ENCODE measurements at places on chromosomes 11 and 22.

DNA sequence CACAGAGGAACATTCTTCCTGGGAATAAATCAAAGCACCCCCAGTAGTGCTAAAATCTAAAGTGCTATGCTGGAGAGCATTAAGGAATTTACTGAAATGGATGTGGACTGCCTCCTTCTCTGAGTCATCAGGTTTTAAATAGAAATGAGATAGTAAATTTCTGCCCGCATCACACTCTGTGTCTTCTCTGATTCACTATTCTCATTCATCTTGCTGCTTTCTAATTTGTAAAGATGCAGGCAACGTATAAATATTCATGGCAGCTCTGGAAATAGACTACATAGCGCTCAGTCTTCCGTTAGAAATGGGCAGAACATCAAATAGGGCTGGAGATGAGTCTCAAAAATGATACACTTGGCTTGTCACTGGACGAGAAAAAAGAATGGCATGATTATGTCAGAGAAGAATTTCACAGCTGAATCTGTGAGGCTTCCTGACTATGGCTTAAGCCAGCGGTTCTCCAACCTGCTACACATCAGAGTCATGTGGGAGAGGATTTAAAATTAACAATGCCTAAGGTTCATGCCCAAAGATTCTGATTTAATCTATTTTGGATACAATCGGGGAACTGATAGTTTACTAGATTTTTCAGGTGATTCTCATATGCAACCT lies 178.2 kb downstream of the LRRC4C start:
- no peak for DNase-seq

- DNase-seq, result no peak
Observed at GRCh38 chr22:27348634-27349033, 452.9 kb downstream of the MN1 start.

GRCh38 chr11:68127714-68128681 lies 6.8 kb upstream of the CHKA start:
- peak; percentile 93 for DNase-seq

DNA sequence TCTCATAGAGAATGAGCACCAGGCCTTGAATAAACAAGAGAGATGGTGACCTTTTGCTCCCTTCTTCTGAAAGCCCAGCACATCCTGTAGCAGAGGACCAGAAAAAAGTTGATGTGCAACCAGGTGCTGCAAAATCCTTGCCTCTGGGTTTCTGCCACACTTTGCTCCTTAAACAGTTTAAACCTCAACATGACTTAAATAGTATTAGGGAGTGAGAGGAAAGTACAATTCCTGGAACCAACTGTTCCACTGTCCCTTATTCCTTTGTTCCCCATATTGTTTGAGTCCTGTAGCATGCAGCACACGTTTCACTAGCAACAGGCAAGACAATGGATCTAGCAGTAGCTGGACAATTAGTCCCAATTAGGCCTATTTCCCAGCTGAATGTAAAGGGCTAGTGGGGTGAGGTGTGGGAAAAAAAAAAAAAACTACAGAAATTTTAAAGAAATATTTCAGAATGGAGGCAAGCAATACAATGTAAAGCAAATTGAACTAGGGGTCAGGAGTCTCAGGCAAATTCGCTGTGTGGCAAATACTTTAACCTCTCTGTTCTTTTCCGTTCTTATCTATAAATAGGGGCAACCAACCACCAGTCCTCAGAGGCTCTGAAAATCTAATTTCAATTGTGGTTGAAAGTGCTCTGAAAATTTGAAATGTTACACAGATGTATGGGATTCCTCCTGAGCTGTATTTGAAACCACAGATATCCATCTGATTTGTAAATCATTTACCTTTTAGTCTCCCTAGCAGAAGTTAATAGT lies 6.6 kb downstream of the MPPED2 start:
- DNase-seq, result no peak

- DNase-seq, result no peak
Observed at GRCh38 chr11:124801014-124801413, 808 bp upstream of the MSANTD2 start.

- no peak for DNase-seq
Observed at GRCh38 chr22:26985931-26986782, 328.8 kb downstream of the MIAT start.

- DNase-seq, result no peak
Observed at GRCh38 chr11:95711945-95712221, 77.7 kb downstream of the FAM76B start.

- no peak for DNase-seq
Observed at GRCh38 chr11:106088896-106089295, 11.4 kb downstream of the AASDHPPT start.

GRCh38 chr22:46533070-46533833 lies 4.2 kb downstream of the CELSR1 start:
- no peak for DNase-seq

- DNase-seq, result no peak
Observed at GRCh38 chr22:50326225-50326955, 422 bp downstream of the DENND6B start.

- no peak for DNase-seq
Observed at GRCh38 chr22:45585437-45585755, 82.7 kb downstream of the FBLN1 start.

- DNase-seq, result no peak
Observed at GRCh38 chr11:3933165-3933628, 77.7 kb downstream of the STIM1 start.

GRCh38 chr22:47066616-47066905 lies 304.1 kb downstream of the TBC1D22A start:
- DNase-seq, result no peak

- DNase-seq, result no peak
Observed at GRCh38 chr11:78783846-78784245, 209.2 kb upstream of the NARS2 start.

DNA sequence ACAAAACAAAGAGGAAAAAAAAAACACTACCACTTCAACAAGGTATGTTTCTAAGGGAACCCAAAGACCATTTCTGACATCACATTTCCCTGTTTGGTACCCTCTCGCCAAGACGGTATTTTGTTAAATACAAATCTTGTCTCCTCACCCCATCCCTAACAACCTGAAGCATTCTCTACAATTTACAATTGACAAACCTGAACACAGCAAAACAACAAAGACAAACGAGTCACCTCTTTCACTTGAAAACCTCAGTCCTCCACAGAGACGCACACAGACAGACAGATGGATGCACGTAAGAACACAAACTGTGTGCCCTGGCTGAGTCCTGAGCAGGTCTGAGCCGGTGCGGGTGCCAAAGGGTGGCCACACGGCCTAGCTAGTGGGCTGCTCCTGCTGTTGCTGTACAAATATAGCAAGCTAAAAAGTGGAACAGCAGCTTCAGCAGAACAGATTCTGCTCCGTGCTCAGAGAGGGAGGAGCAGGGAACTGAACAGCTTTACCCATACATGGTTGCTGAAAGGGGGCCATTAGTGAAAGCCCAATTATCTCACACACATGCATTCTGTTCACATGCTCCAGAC lies 28.5 kb downstream of the CELF1 start:
- DNase-seq, result no peak

DNA sequence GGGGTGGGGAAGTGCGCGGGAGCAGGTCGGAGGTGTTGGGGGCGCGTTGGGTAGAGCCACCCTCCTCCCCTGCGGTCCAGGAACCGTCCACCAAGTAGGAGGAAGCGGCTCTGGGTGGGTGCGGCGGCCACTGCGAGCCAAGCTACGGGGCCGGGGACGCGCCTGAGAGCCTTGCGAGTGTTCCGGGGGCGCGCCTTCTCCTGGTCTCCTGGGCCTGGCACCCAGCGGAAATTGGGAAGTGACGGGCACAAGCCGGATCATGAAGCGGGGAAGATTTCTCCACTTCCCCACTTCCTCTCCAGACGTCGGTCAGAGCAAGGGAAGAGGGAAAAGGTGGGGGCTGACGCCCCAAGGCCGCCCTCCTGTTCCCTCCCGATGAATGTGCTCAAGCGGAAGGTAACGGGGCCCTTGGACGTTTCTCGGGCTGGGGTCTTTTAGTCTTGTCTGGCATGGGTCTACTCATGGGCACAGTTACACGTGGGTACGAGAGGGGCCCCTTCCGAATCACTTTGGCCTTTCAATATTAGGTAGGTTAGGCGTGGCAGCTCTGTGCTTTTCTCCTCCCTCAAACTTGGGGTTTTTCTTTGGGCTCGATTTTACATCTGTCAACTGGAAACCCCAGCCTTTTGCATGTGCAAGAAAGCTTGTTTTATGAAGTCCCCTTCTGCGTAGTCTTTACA lies 865 bp downstream of the RBM14 start:
- DNase-seq, result peak; percentile 91

DNA sequence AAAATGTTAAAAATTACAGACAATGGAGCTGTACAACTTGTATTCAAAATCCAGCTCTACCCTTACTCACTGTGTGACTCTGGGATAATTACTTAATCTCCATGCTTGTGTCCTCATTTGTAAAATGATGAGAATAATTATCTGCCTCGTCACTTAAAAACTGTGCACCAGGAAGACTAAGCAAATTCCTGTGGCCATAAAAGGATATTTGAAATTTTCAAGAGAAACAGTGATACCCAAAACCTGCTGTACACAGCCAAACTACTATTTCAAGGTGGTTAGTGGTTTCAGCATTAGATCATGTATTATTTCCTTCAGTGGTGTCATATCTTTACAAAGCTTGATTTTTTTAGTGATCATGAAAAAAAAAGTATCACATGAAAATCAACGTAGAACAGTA lies 136.9 kb downstream of the METTL15 start:
- DNase-seq, result no peak

DNA sequence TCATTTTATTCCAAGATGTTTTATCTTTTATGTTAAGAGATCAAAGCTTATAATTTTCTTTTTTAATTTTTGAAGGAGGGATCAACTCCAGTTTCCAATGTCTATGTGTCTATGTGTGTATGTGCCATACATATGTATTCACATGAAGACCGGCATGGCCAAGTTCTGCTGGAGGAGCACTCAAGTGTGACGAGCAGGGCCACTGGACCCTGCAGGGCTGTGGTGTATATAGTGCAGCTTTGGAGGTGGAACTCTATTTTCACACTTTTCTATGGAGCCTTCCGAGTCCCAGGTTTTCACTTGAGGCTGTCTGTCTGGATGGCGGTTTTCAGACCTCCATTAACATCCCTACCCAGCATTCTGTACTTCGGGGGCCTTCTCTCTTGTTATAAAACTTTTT lies 36.5 kb upstream of the TTC12 start:
- no peak for DNase-seq

DNA sequence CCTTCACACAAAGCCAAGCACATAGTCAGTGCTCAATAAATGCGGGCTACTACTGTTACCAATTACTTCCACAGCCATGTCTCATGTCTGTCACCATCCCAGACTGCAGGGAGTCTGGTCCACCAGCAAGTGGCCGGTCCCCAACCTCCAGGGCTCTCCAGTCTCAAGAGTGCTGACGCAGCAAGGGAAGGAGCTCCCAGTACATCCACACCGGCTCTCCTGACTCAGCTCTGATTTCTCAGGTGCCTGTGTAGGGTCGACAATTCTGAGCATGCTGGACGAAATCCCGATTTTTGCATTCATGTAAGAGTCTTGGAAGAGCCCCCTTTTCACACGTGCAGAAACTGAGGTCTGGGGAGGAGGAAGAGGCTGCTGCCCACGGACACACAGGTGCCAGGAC lies 10.3 kb upstream of the NEFH start:
- DNase-seq, result no peak

- DNase-seq, result no peak
Observed at GRCh38 chr22:43560651-43561050, 148.8 kb downstream of the MPPED1 start.

- DNase-seq, result no peak
Observed at GRCh38 chr22:36538529-36538928, 9.6 kb upstream of the EIF3D start.

- peak; percentile 27 for DNase-seq
Observed at GRCh38 chr11:57896361-57897145, 127.1 kb upstream of the OR9Q1 start.

- no peak for DNase-seq
Observed at GRCh38 chr11:17186932-17187692, 20.7 kb downstream of the PIK3C2A start.

- DNase-seq, result no peak
Observed at GRCh38 chr11:27894552-27894951, 194.3 kb upstream of the BDNF start.

DNA sequence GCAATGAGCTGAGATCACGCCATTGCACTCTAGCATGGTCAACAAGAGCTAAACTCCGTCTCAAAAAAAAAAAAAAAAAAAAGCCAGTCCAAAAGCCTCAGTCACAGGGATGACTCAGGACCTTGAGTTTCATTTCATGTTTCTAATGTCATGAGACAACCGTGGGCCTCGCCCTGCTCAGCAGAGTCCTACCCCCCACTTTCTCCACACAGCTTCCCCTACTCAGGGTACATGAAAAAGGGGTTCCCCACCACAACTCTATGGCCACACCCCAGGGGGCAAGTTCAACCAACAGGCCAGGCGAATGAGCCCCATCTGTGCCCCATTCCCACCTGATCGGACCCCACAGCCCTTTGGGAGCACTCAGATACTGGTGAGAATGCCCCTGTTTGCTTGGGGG lies 24.3 kb upstream of the ADA2 start:
- DNase-seq, result no peak

GRCh38 chr22:47787501-47788227 lies 1025.2 kb downstream of the TBC1D22A start:
- no peak for DNase-seq

DNA sequence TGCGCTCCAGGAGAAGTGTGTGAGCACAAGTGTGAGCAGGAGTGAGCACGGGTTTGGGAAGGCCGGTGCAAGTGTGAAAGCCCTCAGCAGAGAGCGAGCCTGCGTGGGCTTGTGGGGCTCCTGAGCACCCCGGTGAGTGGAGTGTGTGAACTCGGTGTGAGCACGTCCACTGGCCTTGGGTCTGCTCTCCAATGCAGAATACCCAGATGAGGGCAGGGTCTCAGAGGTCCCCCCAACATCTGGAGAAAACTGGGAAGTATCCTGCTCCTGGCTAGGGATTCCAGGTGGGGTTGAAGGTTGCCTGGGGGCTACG lies 1.2 kb downstream of the ESRRA start:
- no peak for DNase-seq

DNA sequence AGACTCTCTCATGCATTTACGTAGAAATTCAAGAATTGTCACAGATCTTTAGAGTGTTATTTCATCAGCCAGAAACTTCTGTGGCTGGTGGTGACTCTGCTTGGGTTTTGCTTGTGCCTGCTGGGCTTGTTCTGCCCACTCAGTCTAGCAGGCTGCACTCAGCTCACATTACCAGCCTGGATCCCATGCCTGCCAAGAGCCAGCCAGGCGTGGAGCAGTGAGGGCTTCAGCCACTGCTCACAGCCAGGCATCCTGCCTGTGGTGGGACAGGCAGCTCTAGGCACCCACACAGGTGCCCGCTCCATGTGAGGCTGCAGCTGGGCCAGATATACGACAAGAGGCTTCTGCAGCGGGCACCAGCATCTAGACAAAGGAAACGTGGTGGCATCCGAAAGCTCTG lies 1213.3 kb upstream of the RAG2 start:
- DNase-seq, result no peak

GRCh38 chr11:11668781-11669180 lies 47.0 kb upstream of the GALNT18 start:
- DNase-seq, result no peak

DNA sequence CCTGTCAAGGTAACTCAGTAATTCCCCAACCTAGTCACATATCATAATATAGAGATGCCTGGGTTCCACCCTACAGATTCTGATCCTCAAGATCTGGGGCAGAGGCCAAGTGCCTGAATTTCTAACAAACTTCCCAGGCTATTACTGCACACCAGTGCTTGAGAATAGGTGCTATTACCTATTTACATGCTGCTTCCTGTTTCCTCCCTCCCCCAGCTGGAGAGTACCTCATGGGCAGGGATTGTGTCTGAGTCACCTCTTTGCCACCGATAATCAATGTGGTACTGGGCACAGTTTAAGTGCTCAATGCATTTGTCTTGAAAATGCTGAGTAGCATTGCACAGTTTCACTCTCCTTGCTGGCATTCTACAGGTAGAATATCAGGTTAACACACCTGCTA lies 582.2 kb upstream of the CADM1 start:
- DNase-seq, result no peak

- no peak for DNase-seq
Observed at GRCh38 chr22:49133541-49133940, 694.1 kb downstream of the BRD1 start.
